ENCODE measurements at places on chromosomes 12 and 14.

GRCh38 chr14:44291366-44291915, 215.6 kb downstream of the FSCB start:
- DNase-seq: no peak

GRCh38 chr14:105173901-105174894, 5.6 kb upstream of the JAG2 start:
- no peak for DNase-seq

DNA sequence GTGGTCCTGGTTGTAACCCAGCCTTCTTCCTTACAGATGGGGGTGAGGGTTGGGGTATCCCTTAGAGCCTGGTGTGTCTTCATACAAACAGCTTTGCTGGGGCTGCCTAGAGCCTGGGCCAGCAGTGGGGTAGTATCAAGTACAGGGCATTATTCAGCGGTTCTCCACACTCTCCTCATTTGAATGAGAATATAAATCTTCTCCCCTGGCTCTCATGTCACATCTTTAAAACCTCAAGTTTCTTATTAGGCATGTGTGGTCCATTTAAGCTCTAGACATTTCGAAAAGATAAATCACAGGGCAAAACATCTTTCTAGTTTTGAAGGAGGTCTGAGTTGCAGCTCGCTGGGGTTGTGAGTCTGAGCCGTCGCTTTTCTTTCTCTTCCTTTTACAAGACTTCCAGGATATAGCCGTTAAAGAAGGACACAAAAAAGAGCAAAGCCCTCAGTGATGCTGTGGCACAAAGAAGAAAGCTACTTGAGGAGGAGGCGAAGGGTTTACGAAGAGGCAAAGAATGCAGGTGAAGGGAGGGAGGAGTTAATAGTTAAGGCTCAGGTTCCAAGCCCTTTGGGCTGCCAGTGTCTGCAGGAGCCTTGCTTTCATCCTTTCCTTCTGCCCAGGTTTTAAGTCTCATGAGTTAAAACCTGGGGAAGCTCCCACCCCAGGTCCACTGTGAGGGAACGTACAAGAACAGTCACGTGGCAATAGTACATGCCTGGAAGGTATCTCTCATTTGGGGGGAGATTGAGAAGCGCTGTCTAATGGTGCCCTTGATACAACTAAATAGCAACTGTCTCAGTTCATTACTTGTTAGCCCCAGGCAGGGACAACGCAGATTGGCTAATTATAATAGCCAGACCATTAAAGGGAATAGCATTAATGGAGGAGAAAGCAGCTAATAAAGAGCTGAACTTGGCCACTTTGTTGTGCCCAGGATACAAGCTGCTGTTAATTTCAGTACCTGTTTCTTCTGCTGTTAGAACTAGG, 94.2 kb downstream of the ETV6 start:
- DNase-seq: no peak

GRCh38 chr14:50303744-50304471, 8.1 kb downstream of the L2HGDH start:
- DNase-seq: no peak

DNA sequence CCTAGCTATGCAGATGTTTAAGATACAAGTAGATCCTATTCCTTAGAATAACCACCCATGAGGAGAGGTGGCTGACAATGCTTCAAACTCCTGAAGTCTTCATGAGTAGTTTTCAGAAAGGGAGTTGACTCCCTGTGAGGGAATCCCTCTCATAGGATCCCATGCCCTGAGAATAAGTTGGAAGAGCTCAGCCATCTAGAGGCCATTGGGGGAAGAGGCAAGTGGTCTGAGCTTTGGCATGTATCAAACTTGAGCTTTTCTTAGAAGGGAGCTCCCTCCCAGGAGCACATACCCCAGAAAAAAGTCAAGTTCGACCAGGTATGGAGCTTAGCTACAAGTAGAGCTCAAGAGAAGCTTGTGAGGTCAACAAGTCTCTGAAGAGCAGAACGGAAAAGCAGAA, 165.7 kb upstream of the RBM19 start:
- no peak for DNase-seq

GRCh38 chr12:2583091-2583497, 211.7 kb upstream of the FKBP4 start:
- no peak for DNase-seq

GRCh38 chr12:114916124-114916523, 232.1 kb upstream of the TBX3 start:
- DNase-seq: no peak

GRCh38 chr14:20617138-20618003, 24.1 kb downstream of the OR6S1 start:
- no peak for DNase-seq

DNA sequence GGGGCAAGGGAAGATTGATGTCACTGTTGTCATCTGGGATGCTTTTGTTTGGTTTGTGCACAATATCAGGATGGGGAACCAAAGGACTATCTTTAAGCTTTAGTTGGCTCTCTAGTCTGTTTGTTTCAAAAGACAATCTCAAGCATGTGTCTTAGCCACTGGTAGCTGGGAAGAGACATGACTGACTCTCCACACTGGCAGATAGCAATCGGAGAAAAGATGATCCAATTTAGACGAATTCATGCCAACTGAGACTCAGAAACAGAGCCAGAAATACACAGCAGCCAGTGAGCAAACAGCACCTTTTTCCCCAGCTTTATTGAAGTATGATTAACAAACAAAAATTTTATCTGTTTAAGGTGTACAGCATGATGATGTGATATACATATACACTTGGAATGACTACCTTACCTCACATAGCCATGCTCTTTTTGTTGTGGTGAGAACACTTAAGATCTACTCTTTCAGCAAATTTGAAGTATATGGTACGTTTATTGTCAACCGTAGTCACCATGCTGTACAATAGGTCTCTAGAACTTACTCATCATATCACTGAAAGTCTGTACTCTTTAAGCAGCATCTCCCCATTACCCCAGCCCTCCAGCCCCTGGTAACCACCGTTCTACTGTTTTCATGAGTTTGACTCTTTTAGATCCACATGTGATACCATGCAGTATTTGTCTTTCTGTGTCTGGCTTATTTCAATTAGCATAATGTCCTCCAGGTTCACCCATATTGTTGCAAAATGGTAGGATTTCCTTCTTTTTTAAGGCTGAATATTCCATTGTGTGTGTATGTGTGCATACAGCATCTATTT, 50.6 kb downstream of the DUSP16 start:
- DNase-seq: no peak

GRCh38 chr14:100885196-100885595, 18.3 kb downstream of the RTL1 start:
- DNase-seq: no peak

DNA sequence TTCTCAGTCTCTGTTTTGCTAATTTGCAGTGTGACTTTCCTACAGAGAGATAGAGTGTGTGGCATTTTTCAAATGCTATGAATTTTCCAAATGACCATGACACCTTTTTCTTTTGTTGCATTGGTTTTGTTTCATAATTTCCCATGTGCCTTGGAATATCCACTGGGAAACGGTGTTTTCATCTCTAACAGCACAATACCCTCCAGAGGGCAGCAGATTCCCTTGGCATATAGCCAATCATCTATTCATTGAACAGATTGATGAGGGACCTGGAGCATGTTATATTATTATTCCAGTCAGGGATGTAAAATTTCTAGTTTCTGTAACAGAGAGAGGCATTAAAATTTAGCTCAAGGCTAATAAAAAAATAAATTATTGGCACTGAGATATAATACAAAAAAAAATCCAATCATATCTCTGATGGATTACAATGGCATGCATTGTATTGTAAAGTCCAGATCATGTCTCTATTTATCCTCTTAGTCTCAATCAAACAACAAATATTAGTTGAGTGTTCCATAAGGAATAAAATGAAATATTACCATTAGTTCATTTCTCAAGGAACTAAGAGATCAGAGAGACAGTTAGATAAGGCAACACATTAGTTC, 29.6 kb upstream of the NTN4 start:
- no peak for DNase-seq

DNA sequence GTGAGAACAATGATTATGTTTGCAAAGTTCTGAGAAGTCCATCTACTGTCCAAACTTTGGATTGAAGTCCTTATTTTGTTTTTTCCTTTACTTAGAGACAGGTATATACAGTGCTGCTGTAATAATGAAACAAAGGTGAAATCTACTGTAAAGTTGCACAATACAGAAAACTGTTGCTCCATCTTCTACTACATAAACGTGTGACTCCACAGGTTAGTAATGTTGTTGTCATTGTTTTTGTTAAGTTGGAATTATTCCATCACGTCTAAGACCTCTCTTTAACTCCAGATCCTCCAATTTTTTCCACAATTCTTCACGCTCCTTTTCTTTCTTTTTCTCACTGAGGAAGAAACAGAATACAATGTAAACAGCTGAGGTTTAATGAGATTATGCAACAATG, 57.0 kb upstream of the GPHB5 start:
- DNase-seq: no peak

DNA sequence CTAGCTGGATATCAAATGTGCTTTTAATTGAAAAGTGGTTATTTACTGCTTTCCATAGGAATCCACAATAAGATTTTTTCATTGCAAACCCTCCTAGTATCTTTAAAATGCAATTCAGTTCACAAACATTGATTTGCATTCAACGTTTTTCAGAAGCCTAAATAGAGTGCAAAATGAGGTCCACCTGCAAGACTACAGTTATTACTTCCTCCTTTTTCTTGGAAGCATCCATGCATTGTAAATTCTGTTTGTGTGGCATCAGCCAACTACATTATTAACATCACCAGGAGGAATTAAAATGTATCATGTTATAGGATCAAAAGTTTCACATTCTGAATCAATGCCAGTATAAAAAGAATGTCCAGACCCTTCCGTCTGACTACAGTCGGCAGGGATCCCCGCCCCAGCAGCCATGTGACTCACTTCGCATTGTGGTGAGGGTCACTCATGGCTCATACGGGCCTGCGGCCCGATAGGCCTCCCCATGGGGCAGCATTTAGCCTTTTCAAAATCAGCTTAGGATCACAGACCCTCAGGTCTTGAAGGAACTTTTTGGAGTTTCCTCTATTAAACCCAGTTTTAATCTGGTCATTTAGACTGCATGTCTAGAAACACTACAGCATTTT, 46.3 kb downstream of the NTF3 start:
- DNase-seq: no peak

- no peak for DNase-seq
Measured at GRCh38 chr14:69039288-69039628, 60.2 kb upstream of the ACTN1 start.

GRCh38 chr12:105425254-105426174, 95.0 kb downstream of the C12orf75 start:
- no peak for DNase-seq

DNA sequence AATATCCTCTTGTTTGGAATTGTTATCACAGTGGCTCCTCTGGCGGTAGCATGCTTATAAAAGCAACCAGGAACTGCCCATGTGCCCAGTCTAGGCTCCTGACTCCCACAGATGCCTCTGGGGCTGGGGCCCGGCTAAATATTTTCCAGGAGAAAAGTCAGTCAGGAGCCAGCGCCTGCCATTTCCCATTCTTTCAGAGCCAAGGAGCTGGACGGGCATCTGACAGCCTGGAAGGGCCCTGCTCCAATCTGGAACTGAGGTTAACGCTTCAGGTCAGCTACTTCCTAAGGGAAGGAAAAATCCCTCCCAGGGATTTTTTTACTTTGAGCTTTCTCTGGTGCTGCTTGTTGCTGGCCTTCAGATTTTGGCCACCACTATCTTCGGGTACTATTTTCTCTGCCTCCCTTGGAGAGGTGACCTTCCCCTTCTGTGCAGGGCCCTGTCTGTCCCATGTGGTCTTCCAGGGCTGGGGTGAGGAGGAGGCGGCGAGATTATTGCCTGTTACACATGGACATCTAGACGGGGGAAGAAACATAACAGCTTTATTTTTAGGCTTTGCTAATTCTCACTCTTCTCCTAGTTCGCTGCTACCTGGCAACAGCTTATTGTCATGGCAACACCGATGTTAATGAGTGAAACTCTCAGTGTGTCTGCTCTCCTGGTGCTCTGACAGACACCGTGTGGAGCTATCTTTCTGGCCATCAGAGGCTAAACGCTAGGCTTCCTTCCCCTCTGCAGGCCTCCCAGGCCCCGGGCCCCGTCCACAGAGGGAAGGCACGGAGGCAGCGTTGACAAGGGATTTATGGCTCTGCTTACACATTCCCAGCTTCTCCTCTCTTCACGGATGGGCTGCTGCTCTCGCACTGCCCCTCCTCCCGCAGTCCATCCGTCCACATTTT, 160.4 kb downstream of the CACNA1C start:
- no peak for DNase-seq

DNA sequence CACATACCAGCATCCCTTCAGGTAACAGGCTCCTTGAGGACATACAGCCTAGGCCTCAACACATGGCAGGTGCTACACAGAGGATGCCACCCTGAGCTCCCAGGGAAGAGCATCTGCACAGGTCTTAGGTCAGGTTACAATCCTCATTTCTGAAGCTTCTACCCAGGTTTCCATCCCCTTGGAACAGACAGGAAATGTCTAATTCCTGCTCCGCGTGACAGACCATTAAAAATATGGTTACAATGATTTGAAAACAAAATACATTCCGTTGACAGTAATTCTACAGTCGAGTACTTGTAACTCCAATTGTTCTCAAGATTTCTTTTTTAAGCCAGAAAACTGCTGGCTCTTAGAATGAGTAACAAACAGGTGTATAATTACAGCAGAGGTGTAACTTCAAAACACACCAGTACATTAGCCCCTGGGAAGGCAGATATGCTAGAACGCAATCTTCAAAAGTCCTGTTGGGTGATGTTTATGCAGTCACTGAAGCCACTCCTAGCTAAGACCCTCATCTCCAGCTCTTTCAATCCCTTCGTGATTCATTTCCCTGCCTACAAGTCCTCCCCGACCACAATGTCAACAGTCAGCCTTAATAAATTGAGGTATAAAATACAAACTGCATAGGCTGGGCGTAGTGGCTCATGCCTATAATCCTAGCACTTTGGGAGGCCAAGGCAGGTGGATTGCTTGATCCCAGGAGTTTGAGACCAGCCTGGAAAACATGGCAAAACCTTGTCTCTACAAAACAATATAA, 11.6 kb downstream of the SETD3 start:
- no peak for DNase-seq

DNA sequence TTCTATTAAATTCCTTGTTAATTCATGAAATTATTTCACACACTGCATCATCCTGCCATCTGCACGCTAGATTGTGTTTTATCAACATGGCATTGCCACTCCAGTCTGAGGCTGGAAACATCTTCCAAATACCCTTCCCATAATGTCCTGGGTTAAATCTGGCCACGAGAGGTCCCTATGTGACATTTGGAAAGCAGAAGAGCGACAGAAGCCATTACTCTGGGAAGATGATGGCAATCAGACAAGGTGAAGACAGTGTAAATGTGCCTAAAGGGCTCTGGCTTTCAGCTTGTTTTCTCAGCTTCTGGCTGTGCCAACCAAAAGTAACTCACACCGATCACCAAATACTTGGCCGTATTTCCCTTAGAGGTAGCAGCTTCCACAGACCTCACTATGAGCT, 144.8 kb downstream of the CAPZA3 start:
- no peak for DNase-seq

DNA sequence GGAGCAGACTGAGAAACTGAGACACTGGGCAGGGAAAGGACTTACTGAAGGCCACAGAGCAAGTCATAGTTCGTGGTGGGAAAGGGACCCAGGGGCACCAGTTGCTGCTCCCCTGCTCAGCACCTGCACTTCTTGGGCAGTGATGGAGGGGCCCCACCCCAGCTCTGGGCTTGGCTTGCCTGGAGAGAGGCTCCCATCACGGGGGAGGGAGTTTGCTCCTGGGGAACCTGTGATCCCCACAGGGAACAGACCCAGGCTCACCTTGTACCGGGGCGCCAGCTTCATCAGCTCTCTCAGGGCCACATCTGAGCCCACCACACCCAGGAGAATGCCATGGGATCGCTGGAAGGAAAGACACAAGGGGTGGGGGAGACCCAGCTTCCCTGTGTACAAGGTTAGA, 39.8 kb downstream of the CACNA2D4 start:
- DNase-seq: no peak
